ENCODE measurements at places on chromosomes 2 and 18. TPM values are rescaled to one million over a fixed set of nuclear protein-coding genes. Genes with fewer than 3 reads are reported as not detected.

DNA sequence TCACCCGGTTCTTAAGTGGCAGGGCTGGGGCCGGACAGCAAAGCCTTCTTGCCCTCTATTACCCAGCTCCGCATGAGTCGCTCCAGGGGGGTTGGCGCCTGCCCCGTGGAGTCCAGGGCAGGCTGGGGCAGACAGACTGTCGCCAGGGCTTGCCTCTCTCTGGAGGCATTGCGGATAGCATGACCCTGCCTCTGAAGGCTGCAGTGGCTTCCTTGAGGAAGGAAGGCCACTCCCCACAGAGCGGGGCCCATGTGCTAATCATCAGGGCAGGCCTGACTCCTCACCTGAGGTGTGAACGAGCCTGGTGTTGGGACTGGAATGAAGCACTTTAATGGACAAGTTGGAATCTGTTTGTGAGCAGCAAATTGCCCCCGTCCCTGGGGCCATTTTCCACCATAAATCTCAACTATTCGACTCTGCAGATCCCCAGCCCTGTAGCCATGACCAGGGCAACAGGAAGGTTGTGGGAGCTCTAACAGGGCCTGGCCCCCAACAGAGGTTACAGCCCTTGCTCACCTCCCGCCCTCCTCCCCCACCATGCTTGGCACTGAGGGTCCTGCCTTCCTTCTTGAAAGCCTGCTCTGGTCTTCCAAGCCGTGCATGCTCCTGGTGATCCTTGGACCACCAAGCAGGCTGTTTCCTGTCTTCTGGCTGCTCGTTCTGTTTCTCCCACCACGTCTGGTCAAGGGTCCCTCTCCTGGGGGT, 144.9 kb upstream of the HAAO start:
- H3K4me1 ChIP-seq = peaks cover 17% of the 10 kb centered on the region
- no peaks in the 10 kb centered on the region for H3K36me3 ChIP-seq
- DNase-seq = no peak
- no peaks in the 10 kb centered on the region for H3K27me3 ChIP-seq
- no peak overlapping the region for H3K4me3 ChIP-seq
- no peak overlapping the region for H3K27ac ChIP-seq

DNA sequence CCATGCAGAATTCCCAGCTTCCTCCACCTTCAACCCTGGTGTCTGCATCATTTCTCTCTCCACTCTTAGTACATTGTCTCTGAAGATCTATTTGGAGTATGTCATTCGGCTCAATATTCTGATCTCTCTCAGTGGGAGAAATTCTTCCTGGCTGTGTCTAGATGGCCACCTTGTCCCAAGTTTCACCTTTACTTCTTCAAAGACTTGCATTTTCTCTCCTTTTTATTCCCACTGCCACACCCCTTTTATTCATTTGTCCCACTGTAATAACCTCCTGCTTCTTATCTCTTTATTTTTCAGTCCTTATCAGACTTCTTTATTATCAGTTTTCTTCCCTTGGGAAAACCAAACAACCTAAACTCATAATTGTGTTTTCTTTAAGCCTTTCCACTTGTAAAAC, 54.3 kb upstream of the CERS6 start:
- no peaks in the 10 kb centered on the region for H3K4me1 ChIP-seq
- no peak overlapping the region for H3K4me3 ChIP-seq
- H3K27ac ChIP-seq = no peak overlapping the region
- H3K27me3 ChIP-seq = no peaks in the 10 kb centered on the region

The CIDEA gene
- not detected for total RNA-seq

GRCh38 chr2:191467113-191467512, 210.8 kb upstream of the NABP1 start:
- no peak for DNase-seq
- no peaks in the 10 kb centered on the region for H3K4me1 ChIP-seq
- H3K36me3 ChIP-seq = no peaks in the 10 kb centered on the region
- H3K27me3 ChIP-seq = no peaks in the 10 kb centered on the region
- no peak overlapping the region for H3K27ac ChIP-seq
- H3K4me3 ChIP-seq = no peak overlapping the region

DNA sequence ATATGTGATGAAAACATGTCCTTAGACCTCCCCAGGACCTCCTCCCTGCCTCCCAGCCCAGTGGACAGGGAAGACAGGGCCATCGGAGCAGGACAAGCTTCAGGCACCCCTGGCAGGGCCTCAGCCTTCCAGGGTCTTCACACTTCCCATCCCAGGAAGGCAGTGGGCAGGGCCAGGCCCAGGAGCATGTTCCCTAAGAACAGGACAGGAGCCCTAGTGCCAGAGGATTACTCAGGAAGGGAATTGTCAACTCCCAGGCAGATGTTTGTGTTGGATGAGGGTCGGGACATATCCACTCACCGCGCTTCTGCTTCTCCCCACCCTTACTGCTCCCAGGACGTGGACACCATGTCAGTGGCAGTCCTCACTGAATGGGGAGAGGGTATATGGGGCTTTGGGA, 138.9 kb downstream of the TNS1 start:
- peaks cover 58% of the 10 kb centered on the region for H3K27me3 ChIP-seq
- no peak overlapping the region for H3K4me3 ChIP-seq
- H3K36me3 ChIP-seq = no peaks in the 10 kb centered on the region
- H3K27ac ChIP-seq = no peak overlapping the region
